ENCODE measurements at places on chromosomes 5 and 9.

- DNase-seq: no peak
These were observed 99.5 kb downstream of the LHFPL2 start for GRCh38 chr5:78549043-78549442.

- DNase-seq: no peak
These were observed 157.9 kb downstream of the NFIB start for GRCh38 chr9:14156046-14156445.

- no peak for DNase-seq
These were observed 37.5 kb downstream of the CTNNA1 start for GRCh38 chr5:138790684-138791083.

DNA sequence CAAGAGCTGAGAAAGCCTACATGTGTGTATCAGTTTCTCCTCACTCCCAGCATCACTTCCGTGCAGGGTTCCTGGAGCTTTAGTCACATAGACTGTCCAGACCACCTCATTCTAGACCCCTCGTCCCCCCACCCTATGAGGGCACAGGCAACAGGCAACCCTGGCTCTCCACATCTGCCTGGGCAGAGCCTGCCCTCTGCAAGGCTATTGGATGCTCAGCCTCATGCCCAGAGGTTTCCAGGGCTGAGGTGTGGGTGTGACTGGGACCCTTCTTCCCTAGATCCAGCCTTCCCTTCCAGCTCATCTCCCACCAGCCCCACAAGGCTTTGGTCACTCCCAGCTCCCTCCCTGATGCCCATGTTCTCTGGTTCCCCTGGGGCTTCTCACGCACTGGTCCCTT is 161.4 kb downstream of the PAX5 start:
- DNase-seq: no peak

GRCh38 chr9:87447547-87448432 is 49.9 kb upstream of the DAPK1 start:
- DNase-seq: no peak

GRCh38 chr5:43150748-43151147 is 30.0 kb downstream of the ZNF131 start:
- DNase-seq: no peak

GRCh38 chr5:173397516-173397915 is 69.3 kb upstream of the STC2 start:
- DNase-seq: no peak

- no peak for DNase-seq
These were observed 2.0 kb downstream of the CTNNAL1 start for GRCh38 chr9:109011231-109011671.

- DNase-seq: no peak
These were observed 345.1 kb downstream of the SPATA31D1 start for GRCh38 chr9:82333671-82334070.

All from activated CD8-positive, alpha-beta memory T cell treated with anti-CD3 and anti-CD28 coated beads for 1 hour (primary cell).